ENCODE measurements at places on chromosomes 12 and 14. TPM values are rescaled to one million over a fixed set of nuclear protein-coding genes. Genes with fewer than 3 reads are reported as not detected.

Gene TGM1
- 2.6 TPM for total RNA-seq

Gene SOAT2
- total RNA-seq: 1.5 TPM

Gene CCDC77
- total RNA-seq: 16.8 TPM

Gene LGR5
- total RNA-seq: not detected

Gene LMO3
- total RNA-seq: not detected

Gene B4GALNT1
- total RNA-seq: 3.2 TPM

Gene FAM161B
- 1.2 TPM for total RNA-seq

Gene OSBPL8
- 87.2 TPM for total RNA-seq

Gene TMPRSS12
- not detected for total RNA-seq

Gene ADGRD1
- total RNA-seq: 0.78 TPM

Gene OR6C65
- total RNA-seq: not detected

Gene LRTM2
- total RNA-seq: not detected

Gene TMTC1
- not detected for total RNA-seq

Gene SERPINA1
- total RNA-seq: 0.55 TPM

Gene SLC2A3
- total RNA-seq: 178 TPM

Measured in activated CD8-positive, alpha-beta memory T cell treated with anti-CD3 and anti-CD28 coated beads for 36 hours (primary cell).